A673 (cell line): ENCODE measurements at places on chromosomes 5 and 9.
A peak's percentile ranks its signal among the peaks of the same experiment; 100 is the strongest.

DNA sequence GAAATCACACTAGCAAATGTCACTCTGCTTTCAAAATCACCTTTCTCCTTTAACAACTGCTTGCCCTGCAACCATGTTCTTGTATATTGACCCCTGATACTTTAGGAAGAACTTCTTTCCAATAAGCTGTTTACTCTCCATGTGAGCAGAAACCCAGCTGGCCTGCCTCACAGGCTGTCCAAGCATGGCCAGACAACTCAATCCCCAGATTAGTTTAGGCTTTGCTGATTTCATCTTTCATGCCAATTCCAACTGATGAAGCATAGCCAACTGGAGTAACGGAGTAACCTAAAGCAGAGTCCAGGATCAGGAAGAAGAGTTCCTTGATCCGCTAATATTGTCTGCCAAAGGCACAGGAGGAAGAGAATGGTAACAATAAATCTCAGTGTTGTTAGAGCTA lies 56.7 kb upstream of the HTR1A start:
- DNase-seq: no peak

DNA sequence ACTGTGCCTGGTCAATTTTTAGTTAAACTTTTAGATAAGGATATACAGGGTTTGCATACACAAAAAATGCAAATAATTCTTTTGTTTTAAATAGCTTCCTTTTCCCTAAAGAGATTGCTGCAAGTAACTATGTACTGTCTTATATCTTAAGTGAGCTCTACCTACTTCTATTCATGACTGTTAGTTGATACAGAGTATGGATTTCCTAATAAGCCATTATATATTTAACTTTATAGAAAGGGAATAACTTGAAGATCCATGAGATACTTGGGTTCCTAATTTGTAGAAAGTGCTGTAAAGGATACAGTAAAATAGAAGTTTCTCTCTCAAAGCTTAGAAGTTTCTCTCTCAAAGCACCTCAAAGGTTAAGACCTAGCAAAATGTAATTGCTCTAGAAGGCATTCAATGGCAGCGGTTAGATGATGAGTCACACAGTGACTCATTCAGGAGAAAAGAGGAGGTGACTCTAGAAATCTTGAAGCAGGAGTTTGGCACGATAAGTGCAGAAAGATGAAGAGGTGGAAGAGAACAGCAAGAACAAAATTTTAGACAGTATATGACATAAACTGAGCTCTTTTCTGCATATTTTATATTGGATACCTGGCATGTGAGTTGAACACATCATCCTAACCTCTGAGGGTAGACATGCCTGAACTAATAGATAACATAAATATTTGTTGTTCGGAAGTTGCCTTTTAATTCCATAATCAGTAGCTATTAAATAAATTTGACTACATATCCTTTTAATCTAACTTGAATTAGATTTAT lies 5.5 kb upstream of the DNAJC21 start:
- DNase-seq: peak; percentile 66

- DNase-seq: no peak
Observed at GRCh38 chr9:134734270-134734669, 92.7 kb downstream of the COL5A1 start.

DNA sequence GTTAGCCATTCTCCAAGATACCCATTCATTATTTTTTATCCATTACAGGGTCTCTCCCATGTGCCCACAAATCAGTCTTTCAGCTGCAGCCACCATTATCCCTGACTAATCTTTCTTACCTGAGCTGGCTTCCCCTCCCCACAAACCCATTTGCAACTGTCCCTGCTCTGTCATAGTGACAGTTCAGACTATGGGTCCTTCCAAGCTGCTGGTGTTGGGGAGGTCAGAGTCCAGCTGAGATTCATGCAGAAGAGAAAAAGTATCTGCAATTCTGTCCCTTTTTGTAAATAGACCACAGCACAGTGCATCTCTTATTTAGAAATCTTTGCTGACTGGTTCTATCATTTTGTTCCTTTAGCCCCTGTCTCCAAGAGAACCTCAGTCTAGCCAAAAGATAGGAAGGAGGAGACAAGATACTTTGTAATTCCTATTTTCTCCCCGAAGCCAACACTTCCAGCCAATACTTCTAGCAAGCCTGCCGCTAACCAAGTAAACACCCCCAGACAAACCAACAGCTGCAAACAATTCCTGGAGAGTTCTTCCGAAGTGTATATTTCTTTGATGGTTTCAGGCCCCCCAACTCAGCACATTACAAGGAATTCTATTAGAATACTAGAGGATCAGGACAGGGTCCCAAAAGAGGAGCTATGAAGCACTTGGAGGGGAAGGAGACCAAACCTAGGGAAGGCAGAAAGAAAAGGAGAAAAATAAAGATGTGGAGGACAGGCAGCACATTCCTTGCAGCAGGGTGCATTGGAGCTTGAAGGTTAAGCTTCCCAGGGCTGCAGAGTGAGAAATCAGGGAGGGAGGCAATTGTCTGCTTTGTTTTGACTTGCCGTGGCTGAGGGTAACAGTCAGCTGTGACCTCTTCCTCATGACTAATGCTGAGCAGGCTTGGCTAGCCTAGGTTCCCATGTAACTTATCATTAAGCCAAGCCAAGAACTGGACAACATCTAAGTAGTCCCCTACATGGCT lies 148.5 kb downstream of the SGCD start:
- no peak for DNase-seq
